ENCODE measurements at places on chromosomes 2 and 18.

GRCh38 chr2:221635949-221636348 is 63.8 kb upstream of the EPHA4 start:
- DNase-seq, result no peak

DNA sequence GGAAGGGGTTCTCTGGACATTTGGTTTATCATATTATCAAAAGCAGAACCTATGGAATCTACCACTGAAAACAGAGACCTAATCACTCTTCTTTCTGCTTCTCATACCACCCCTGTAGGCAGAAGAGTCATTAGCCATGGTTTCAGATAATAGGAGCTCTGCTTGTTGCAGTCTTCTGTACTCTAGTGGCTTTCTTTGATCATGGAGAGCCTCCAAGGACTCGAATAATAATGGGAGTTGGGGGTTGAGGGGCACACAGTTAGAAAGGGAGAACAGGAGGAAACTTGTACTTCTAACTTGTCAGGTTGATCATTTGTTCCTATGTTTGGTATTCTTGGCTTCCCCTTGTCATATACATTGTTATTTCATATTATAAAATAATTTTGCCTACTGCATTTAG is 52.3 kb upstream of the VWC2L start:
- no peak for DNase-seq

GRCh38 chr2:239579081-239579480 is 178.3 kb upstream of the HDAC4 start:
- no peak for DNase-seq

- no peak for DNase-seq
Measured at GRCh38 chr2:39135690-39136259, 14.9 kb upstream of the SOS1 start.

GRCh38 chr2:84811839-84812431 is 68.9 kb downstream of the TRABD2A start:
- no peak for DNase-seq

- DNase-seq, result no peak
Measured at GRCh38 chr18:25467226-25467987, 115.4 kb upstream of the ZNF521 start.

DNA sequence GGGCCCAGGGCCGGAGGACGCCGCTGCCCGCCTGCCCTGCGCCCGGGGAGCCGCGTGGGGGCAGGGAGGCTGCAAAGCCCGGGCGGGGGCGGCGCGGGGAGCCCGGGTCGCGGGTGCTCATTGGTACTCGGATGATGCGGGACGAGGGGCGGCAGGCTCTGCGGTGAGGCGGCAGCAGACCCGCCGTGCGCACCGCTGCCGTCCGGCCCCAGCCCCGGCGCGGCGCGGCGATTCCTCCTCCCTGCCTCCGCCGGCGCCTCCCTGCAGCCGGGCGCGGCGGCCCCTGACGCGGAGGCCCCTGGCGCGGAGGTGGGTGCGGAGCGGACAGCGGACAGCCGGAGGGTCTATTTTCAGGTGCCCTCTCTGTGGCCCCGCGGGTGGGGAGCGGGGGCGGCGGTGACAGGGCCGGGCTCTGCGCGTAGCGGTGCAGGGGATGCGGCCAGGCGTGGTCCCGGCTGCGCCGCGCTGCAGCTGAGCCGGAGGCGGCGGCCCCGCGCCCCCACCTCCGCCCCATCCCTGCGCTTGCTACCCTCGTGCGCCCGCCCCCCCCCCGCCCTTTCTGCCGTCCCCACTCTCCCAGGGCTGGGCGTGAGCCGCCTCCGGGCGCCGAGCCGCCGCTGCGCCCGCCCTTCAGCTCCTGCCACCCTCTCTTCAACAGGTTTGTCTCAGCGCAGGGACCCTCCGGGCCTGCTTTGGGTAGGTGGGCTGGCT is 640 bp downstream of the SPTBN1 start:
- DNase-seq, result peak; percentile 37

- peak; percentile 34 for DNase-seq
Measured at GRCh38 chr2:200812122-200813022, 662 bp downstream of the BZW1 start.

DNA sequence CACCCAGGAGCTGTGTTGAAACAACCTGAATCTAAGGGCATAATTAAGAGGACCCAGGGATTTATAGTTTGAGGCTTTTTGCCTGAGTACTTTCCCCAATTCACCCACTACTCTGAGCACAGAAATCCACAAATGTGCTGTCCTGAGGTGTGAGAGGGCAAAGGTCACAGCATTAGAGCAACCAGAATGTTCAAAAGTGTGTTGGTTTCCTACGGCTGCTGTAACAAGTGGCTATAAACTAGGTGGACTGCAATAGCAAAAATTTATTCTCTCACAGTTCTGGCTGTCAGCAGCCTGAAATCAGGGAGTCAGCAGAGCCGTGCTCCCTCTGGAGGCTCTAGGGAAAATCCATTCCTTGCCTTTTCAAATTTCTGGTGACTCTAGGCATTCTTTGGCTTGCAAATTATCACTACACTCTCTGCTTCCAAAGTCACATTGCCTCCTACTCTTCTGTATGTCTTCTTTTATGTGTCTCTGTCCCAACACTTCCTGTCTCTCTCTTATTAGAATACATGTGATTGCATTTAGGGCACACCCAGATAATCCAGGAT is 91.4 kb upstream of the TACR1 start:
- no peak for DNase-seq

GRCh38 chr2:28751956-28752630 is 463 bp downstream of the PPP1CB start:
- DNase-seq, result peak; percentile 24

GRCh38 chr18:49850636-49851035 is 37.3 kb upstream of the ACAA2 start:
- no peak for DNase-seq

- peak; percentile 77 for DNase-seq
Measured at GRCh38 chr2:149330127-149331022, at the start of gene LYPD6. TSS of gene LYPD6 (plus strand) at chr2:149330587. CDS start at chr2:149437709, 107,122 bp downstream.

DNA sequence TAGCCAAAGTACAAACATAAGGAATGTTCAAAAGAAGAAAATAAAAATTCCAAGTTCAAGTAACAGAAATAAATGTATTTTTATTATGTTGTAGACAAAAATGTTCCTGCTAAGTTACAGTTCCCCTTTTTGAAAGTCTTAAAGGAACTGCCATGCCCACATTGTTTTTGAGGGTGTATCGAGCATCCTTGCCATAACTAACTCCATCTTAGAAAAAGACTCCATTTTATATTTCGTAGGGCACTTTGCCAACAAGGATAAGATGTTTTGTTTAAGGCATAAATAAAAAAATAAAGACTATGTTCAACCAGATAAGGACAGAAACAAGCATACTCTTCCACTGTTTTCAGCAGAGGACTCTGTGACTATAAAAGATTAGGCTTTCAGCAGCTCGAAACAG is 67.3 kb downstream of the TMEM237 start:
- DNase-seq, result no peak

DNA sequence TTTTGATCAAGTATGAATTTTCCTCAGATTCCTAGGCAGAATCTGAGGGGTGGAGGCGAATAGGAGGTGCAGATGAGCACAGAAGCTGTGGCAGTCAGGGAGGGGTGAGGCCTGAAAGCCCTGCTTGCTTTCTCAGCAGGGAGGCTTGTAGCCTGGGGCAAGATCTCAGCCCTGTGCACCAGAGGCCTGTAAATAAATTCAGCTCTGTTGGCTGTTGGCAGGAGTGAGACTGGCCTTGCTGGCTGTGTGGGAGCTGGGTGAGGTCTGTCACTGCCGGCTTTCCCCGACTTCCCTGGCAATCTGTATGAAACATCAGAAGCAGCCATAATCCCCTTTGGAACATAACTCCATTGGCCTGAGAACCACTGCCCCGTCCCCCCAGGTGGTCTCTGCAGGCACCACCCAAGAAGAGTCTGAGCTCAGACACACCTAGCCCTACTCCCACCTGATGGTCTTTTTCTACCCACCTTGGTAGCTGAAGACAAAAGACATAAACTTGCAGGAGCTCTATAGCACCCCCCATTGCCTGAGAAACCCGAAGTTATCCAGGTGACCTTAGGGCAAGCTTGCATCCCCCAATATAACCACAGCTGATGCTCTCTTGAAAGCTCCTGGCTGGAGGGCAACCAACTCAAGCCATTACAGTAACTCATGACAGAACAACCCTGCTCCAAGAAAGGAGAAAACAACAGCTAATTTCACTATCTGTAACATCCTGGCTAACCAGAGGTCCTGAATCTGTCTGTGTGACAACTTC is 32.3 kb downstream of the EVA1A start:
- no peak for DNase-seq

- DNase-seq, result no peak
Measured at GRCh38 chr2:23746141-23746863, 180.6 kb downstream of the ATAD2B start.

- DNase-seq, result peak; percentile 56
Measured at GRCh38 chr2:190996338-190996946, 17.5 kb downstream of the STAT1 start.

DNA sequence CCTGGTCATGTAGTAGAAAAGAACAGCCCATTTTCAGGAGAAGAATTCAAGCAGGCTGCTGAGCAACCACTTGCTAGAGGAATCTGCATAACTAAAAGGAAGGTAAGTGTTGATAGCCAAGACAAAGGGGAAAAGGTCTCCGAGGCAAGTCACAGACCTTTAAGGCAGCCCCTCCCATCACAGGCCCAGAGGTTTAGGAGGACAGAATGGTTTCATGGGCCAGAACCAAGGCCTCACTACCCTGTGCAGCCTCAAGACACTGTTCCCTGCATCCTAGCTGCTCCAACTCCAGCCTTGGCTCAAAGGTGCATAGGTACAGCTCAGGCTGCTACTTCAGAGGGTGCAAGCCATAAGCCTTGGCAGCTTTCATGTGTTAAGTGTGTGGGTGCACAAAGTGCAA is 238.6 kb upstream of the CYP26B1 start:
- no peak for DNase-seq

GRCh38 chr18:46624127-46624526 is 32.9 kb downstream of the LOXHD1 start:
- DNase-seq, result no peak

DNA sequence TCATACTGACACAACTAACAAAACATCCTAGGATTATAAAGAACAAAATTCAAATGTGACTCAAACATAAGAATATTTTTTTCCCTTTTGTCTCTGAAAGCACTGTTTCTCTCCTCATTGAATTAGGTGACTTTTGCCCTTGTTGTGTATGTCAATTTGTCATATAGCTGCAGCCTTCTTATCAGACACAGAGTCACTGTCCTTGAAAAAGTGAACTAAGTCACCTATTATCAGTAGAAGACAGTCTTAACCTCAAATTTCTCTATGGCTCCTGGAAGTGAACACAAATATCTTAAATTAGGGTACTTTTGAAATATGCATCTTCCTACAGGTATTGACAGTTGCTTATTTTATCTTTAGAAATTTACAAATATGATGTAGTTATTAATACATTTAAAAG is 360.6 kb downstream of the NBAS start:
- no peak for DNase-seq

DNA sequence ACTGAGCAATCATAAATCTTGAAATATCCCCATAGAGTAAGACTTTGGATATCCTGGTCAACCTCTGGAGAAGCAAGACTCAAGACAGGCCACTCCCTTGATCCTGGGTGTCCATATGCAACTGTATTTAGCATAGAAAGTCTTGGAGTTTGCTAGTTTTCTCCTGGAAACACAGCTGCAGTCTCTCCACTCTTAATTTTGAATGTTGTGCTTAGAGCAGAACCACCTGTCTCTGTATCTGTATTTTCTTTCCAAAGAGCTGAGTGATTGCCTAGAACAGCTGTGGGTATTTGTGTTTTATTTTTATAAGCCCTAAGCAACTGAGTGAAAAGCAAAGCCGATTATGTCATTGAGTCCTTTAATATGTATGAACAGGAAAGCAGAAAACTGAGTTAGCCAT is 64.1 kb upstream of the ADAM23 start:
- no peak for DNase-seq

DNA sequence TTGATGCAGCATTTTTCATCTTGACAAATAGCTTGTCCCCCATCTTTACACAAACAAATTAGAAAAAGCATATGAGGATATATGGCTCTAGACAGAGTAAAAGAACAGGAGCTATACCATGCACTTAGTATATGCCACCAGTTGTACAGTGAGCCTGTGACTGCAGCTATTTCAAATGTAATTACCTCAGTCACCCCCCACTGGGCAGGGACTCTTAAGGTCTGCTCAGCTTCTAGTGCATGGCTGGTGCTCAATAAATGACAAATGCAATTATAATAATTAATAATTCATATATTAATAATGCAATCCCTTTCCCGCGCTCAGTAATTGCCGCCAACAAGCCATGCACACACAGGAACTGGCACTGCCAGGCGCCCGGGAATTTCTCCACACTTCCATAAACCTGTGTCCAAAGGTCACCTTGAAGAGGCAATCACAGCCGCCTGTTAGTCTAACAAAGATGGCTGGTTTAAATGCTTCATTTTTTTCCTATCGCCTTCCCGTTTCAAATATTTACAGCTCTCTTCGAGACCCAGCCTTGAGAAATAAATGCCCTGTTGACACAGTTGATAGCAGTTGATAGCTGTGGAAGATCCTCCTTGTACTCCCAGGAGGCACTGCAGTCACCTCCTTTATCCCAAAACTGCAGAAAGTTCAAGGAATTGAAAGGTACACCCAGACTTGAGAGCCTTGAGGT is 156.6 kb downstream of the INO80D start:
- no peak for DNase-seq

- DNase-seq, result no peak
Measured at GRCh38 chr18:53268455-53268854, 928.5 kb downstream of the DCC start.

All from 8988T (cell line).